ENCODE measurements at places on chromosomes 13 and 19.
A peak's percentile ranks its signal among the peaks of the same experiment; 100 is the strongest.

DNA sequence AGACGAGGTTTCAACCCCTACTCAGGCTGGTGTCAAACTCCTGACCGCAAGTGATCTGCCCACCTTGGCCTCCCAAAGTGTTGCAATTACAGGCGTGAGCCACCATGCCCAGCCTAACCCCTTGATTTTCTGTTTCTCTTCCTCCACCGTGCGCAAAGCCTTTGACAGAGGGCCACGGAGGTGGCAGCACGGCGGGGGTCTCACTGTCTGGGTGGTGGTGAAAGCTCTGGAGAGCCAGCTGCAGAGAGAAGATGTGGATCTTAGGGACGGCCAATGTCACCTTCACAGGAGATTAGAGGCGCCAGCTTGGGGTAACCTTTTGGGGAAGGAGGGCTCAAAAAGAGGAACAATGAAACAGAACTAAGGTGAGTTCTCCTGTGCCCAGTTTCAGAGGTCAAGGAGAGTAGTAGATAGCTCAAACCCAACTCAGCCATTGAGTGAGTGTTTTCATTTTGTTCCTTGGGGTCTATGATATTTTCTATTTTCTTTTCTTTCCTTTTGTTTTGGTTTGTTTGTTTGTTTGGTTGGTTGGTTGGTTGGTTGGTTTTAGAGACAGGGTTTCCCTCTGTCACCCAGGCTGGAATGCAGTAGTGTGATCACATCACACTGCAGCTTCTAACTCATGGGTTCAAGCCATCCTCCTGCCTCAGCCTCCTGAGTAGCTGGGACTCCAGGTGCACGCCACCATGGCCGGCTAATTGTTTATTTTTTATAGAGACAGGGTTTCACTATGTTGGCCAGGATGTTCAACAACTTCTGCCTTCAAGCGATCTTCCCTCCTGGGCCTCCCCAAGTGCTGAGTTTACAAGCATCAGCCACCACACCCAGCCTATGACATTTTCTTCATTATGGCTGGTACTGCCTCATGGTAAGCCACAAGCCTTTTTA lies 37.7 kb downstream of the GPR42 start:
- no peak for DNase-seq

- no peak for DNase-seq
Measured at GRCh38 chr19:8938576-8938975, 71.6 kb downstream of the MUC16 start.

GRCh38 chr13:110248449-110249143 lies 58.4 kb downstream of the COL4A1 start:
- no peak for DNase-seq

DNA sequence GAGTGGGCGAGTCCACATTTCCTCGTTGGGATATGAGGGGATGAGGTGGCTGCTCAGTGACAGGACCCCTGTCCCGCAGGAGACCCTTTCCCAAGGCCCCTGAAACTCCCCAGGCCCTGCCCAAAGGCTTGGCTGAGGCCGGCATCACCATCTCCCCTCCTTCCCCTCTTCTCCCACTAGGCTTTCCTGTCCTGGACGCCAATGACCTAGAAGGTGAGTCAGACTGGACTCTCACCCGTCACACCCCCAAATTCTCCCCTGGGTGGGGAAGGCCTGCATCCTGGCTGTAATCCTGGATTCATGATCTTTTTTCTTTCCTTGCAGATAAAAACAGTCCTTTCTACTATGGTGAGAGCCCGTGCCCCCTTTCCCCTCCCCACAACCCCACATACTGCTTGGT lies 5.3 kb downstream of the FXYD3 start:
- DNase-seq: no peak

DNA sequence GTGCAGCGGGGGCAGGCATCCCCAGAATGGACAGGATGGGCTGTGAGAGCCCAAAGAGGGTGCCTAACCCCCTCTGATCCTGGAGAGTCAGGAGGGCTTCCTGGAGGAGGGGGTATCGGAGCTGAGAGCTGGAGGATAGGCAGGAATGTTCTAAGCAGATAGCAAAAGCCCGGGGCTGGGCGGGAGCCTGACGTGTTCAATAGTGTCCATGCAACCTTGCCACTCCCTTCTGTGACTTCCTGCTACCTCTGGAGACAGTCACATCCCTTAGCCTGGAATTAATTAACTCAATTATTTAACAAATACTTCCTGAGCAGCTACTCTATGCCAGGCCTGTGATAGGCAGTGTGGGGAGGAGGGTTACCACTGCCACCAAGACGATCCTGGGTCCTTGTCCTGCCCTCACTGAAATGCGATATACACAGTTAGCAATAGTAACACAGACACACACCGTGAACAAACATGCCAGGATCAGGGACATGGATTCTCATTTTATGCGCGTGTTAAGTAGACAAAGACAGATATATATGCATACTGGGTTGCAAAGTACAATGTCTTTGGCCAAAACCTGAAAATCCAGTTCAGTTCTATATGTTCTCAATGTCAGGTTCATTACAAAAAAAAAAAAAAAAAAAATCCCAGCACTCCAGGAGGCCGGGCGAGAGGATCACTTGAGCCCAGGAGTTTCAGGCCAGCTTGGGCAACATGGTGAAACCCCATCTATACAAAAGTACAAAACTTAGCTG lies 10.7 kb downstream of the AP2S1 start:
- no peak for DNase-seq

DNA sequence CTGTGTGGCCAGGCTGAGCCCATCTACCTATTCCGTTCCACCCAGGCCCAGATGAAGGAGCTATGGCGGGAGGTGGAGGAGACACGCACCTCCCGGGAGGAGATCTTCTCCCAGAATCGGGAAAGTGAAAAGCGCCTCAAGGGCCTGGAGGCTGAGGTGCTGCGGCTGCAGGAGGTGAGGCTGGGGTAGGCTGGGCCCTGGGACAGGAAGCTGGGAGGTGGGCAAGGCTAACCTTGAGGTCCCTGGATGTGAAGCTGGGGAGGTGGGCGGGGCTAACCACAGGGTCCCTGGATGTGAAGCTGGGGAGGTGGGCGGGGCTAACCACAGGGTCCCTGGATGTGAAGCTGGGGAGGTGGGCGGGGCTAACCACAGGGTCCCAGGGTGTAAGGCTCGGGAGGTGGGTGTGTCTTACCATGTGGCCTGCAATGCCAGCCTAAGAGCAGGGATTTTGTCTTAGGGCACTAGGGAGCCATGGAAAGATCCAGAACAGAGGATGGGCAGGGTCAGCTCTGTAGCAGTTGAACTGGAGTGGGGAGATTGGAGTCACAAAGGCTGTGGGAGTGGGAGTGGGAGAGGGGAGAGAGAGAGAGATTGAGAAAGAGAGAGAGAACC lies 36.9 kb downstream of the KCNC3 start:
- DNase-seq: no peak

GRCh38 chr13:99663185-99663825 lies 162.0 kb downstream of the TM9SF2 start:
- DNase-seq: no peak

DNA sequence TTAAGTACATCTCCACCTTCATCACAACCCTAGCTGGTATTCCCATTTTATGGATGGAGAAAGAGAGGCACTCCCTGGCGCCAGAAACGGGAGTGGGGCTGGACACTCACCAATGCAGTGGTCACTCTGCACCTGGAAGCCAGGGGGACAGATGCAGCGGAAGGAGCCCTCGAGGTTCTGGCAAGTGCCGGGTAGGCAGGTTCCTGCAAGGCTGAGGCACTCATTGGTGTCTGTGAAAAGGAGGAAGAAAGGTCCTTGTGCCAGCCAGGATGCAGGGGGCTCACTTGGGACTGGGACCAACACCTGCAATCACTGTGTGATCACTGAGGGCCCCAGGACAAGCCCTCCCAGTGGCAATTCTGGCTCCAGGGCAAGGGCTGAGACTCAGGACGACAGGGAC lies 41.8 kb downstream of the CCL25 start:
- DNase-seq: no peak

- DNase-seq: no peak
Measured at GRCh38 chr13:40968416-40969000, 50.6 kb downstream of the ELF1 start.

DNA sequence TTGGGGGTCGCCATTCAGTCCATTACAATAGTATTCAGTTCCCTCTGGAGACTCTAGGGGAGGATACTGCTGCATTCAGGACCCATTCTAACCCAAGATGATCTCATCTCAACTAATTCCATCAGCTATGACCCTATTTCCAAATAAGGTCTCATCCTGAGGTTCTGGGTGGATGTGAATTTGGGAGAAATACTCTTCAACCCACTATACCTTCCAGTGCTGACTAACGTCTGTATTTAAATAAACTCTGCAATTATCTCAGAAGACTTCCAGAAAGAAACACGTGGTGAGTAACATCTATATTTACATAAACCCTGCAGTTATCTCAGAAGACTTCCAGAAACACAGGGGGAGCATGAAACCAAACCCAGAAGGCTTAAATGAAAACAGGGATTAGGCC lies 1300.7 kb downstream of the PCDH9 start:
- DNase-seq: no peak

- no peak for DNase-seq
Measured at GRCh38 chr13:102901056-102901455, 55.2 kb downstream of the ERCC5 start.

- DNase-seq: no peak
Measured at GRCh38 chr13:52452470-52452869, 2.0 kb upstream of the VPS36 start.

DNA sequence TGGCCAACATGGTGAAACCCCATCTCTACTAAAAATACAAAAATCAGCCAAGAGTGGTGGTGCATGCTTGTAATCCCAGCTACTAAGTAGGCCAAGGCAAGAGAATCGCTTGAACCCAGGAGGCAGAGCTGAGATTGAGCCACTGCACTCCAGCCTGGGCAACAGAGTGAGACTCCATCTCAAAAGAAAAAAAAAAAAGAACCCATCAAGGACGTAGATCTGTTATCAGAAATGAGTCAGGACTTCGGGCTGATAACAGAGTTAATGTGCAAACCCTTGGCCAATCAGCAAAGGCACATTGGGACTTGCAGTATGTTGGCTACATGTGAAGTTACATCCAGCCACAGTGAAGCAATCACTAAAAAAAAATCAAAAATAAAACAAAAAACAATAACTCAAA lies 4.8 kb upstream of the LGALS7B start:
- DNase-seq: no peak

DNA sequence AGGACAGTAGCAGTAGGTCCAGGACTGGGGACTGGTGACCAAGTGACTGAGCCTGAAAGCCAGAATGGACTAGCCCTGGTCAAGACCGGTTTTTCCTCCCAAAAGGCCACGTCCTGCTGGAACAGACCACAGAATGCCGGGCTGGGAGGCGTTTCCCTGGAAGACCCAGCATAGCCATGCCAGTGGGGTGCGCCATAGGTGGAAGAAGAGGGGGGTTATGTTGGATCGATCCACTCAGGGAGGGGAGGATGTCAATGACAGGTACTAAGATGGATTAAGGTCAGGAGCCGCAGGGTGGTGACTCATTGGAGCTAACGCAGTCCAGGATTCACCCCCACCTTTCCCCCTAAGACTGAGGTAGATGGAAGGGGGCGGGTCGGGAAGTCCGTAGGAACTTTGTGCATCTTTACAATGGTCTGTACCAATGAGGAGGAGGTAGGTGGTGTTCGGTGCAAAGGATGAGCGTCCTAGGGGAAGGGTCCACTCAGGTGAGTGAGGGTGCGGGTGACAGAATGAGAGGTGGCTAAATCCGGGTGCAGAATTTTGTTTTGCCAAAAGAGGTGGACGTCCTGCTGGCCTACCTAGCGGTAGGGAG lies 21.0 kb downstream of the VASP start:
- peak; percentile 10 for DNase-seq

- DNase-seq: no peak
Measured at GRCh38 chr13:113526466-113527220, 36.1 kb upstream of the DCUN1D2 start.

DNA sequence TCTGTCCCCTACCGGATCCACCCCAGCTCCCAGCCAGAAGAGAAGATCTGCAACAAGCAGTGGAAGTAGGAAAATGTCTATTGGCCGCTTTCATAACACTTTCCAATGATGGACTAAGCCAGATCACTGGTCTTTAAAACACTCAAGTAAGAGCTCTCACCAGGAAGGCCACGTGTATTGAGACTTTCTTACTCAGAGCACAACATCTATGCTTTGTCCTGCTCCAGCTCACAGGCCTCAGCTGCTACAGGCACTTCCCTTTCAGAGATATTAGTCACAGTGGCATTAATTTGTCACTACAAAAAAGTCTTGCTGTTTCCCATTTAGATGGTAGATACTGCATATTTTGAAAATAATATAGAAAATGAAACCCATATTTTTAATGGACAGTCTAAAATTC lies 164.2 kb downstream of the ABCC4 start:
- no peak for DNase-seq

DNA sequence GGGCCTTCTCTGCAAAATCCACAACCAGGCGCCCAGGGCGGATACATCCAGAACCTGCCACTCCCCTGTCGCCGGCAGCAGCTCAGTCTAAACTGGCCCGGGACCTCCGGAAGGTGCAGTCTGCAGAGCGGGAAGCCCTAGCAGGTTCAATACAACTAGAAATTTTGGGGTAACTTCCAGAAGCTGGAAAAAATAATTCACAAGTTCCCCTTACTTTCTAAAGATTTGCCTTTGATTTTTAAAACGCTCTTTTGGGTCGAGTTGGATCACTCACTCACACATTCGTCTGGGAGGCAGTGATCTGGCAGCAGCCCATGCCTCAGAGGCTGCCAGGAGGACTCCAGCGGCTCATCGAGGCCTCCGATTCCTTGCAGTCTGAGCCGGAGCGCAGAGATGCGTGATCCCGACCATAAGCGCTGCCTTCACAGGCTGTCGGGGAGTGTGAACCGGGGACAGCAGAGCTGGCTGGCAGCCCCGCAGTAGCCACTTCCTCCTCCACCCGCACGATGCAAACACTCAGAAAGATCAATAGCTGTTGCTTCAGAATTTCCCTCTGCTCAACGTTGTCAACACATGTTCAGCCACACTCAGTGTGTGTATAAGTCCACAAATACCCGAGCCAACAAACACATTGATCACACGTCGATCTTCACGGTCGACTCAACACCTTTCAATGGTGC lies 35.6 kb upstream of the ZNF507 start:
- no peak for DNase-seq

DNA sequence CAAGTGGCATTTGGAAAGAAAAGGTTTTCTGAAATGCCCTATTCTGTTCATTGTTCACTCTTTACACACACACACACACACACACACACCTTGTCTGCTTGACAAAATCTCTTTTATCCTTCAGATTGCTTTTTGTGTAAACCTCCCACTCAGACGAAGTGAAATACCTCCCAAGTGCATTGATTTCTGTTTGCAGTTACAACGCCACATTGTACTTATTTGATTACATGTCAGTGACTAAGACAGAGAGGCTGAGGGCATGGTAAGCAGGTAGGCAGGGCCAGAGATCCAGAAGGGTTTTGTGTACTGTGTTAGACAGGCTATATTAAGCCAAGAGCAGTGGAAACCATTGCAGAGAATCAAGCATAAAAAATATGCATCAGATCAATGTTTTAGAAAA lies 561.8 kb downstream of the GPC6 start:
- DNase-seq: no peak

GRCh38 chr13:72062566-72062965 lies 195.6 kb upstream of the DACH1 start:
- DNase-seq: no peak

- DNase-seq: peak; percentile 23
Measured at GRCh38 chr19:6091771-6092291, 18.5 kb downstream of the RFX2 start.
